Cardiac muscle cell (in vitro differentiated cells and primary cell): ENCODE measurements at places on chromosomes 16 and 17. TPM values are rescaled to one million over a fixed set of nuclear protein-coding genes. Genes with fewer than 3 reads are reported as not detected.

DNA sequence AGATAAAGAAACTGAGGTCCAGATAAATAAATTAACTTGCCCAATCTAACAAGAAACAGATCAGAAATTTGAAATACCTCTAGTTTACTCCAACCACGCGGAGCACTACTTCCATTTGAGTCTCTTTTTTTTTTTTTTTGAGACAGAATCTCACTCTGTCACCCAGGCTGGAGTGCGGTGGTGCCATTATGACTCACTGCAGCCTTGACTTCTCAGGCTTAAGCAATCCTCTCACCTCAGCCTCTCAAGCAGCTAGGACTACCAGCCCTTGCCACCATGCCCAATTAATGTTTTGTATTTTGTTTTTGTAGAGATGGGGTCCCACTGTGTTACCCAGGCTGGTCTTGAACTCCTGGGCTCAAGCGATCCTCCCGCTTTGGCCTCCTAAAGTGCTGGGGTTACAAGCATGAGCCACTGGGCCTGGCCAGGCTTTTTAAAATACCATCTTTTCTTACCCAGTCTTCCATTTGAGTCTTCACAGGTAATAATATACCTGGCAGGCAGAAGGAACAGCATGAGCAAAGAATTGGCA, 3.3 kb upstream of the NACA2 start:
- no peaks in the 10 kb centered on the region for H3K27me3 ChIP-seq
- H3K27ac ChIP-seq: no peak overlapping the region
- H3K4me3 ChIP-seq: no peak overlapping the region
- no peaks in the 10 kb centered on the region for H3K4me1 ChIP-seq

- H3K4me1 ChIP-seq: peaks cover 9% of the 10 kb centered on the region
- H3K36me3 ChIP-seq: no peaks in the 10 kb centered on the region
- H3K27me3 ChIP-seq: no peaks in the 10 kb centered on the region
- no peak overlapping the region for H3K4me3 ChIP-seq
- no peak overlapping the region for H3K27ac ChIP-seq
Observed at GRCh38 chr17:12659500-12659899, 6.2 kb upstream of the MYOCD start.

DNA sequence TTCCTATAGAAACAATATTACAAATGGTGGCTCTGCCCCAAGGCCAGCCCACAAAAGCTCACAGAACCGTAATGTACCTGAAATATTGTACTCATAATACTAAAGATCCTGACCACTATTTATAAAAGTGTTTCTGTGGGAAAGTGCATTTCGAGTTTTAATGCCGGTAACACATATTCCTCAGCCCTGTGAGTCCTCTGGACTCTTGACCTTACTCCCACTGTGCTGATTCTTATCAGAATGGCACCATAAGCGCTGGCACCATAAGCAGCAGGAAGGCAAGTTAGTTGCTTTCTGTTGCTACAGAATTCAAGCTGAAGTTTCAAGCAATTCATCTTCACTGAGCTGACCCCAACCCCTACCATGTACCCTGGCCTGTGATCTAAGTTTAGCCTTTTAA, 36.4 kb upstream of the MED13 start:
- no peak overlapping the region for H3K4me3 ChIP-seq
- peaks cover 7% of the 10 kb centered on the region for H3K4me1 ChIP-seq
- DNase-seq: no peak
- H3K27me3 ChIP-seq: no peaks in the 10 kb centered on the region

DNA sequence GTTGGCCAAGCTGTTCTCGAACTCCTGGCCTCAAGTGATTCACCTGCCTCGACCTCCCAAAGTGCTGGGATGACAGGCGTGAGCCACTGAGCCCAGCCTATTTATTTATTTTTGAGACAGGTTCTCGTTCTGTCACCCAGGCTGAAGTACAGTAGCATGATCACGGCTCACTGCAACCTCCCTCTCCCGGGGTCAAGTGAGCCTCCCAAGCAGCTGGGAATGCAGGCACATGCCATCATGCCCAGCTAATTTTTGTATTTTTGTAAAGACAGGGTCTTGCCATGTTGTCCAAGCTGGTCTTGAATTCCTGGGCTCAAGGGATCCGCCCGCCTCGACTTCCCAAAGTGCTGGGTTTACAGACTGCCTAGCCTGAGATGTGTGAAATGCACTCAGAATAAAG, 10.2 kb upstream of the SEC14L1 start:
- no peaks in the 10 kb centered on the region for H3K27me3 ChIP-seq
- no peaks in the 10 kb centered on the region for H3K4me1 ChIP-seq
- no peak overlapping the region for H3K27ac ChIP-seq
- no peaks in the 10 kb centered on the region for H3K36me3 ChIP-seq
- no peak for DNase-seq

HAS3 gene
- 0.03 and 0.46 TPM in 2 replicates for total RNA-seq

PIRT gene
- not detected in 2 replicates for total RNA-seq

DNA sequence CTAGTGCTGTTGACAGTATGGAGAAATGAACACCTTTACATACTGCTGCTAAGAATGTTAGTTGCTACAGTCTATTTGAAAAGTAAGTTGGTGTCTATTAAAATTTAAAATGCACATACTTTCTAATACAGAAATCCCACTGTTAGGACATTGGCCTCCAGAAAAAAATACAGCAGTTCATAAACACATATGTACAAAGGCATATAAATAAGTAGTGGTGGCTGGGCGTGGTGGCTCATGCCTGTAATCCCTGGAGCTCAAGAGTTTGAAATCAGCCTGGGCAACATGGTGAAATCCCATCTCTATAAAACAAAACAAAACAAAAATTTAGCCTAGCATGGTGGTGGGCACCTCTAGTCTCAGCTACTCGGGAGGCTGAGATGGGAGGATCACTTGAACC, 13.1 kb downstream of the DCAF7 start:
- H3K27ac ChIP-seq: no peak overlapping the region
- no peaks in the 10 kb centered on the region for H3K27me3 ChIP-seq
- H3K36me3 ChIP-seq: no peaks in the 10 kb centered on the region
- H3K4me1 ChIP-seq: no peaks in the 10 kb centered on the region
- no peak for DNase-seq

GRCh38 chr17:66764506-66764905, 70.4 kb upstream of the CACNG5 start:
- H3K36me3 ChIP-seq: no peaks in the 10 kb centered on the region
- H3K4me3 ChIP-seq: no peak overlapping the region
- no peak overlapping the region for H3K27ac ChIP-seq
- H3K4me1 ChIP-seq: no peaks in the 10 kb centered on the region
- no peaks in the 10 kb centered on the region for H3K27me3 ChIP-seq

TEX19 gene
- 0.28 and 0.51 TPM in 2 replicates for total RNA-seq

C17orf78 gene
- not detected in 2 replicates for total RNA-seq

- no peak for DNase-seq
- no peak overlapping the region for H3K27ac ChIP-seq
- H3K27me3 ChIP-seq: no peaks in the 10 kb centered on the region
- H3K36me3 ChIP-seq: no peaks in the 10 kb centered on the region
Observed at GRCh38 chr17:38338053-38338452, 5.7 kb downstream of the GPR179 start.

NFATC2IP gene
- total RNA-seq: 32.9 and 71.6 TPM in 2 replicates

SDK2 gene
- 36.8 and 46.8 TPM in 2 replicates for total RNA-seq

- H3K27ac ChIP-seq: no peak overlapping the region
- H3K4me1 ChIP-seq: no peaks in the 10 kb centered on the region
- no peak overlapping the region for H3K4me3 ChIP-seq
- H3K36me3 ChIP-seq: no peaks in the 10 kb centered on the region
Observed at GRCh38 chr16:28898942-28899341, 20.7 kb downstream of the ATP2A1 start.

DNA sequence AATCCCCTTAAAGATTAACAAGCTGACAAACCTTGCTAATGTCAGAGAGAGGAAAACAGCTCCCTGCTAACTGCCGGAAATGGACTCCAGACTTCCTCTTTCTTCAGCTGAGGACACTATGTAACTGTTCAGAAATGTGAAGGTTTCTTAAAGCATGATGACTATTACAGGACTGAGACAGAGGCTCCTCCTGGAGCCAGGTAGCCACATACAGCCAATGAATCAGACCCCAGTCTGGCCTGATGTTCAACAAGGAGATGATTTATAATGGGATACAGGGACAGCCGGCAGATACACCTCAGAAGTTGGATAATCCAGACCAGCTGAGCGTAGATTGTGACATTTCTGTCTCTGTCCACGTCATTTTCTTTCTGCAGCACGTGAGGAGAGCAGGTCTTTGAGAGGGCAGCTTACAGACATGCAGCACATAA, 216.2 kb downstream of the HS3ST3A1 start:
- H3K4me3 ChIP-seq: no peak overlapping the region
- H3K4me1 ChIP-seq: peaks cover 11% of the 10 kb centered on the region

SLC39A11 gene
- total RNA-seq: 10.8 and 11.7 TPM in 2 replicates

DNA sequence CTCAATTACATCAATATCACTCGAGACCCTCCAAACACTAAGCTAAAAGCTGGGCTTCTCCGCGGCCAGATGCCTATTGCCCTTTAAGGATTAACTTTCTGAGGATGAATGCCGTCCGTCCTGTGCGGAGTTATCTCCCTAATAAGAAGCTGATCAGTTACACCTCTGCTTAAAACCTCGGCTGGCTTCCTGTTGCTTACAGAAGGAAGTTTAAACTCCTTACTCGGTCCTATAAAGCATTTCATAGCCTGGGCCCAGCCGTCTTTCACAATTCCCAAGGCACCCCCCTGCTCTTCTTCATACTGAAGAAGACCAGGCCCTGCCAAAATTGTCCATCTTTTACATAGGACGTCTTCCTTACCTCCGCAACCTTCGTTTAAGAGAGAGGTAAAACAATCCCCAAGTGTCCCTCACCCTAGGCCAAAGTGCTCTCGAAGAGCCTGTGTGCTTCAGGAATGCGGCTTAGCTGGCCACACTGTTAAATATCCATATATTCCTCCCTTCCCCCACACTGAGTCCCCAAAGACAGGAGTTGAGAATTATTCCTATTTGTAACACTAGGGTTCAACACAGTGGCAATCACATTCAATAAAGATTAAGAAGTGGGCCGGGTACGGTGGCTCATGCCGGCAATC, 112.6 kb upstream of the IRX5 start:
- no peak overlapping the region for H3K4me3 ChIP-seq
- no peak for DNase-seq
- H3K27me3 ChIP-seq: no peaks in the 10 kb centered on the region
- peak overlapping the region; percentile 3 for H3K27ac ChIP-seq
- H3K36me3 ChIP-seq: no peaks in the 10 kb centered on the region

GRCh38 chr16:67632415-67633172, 12.3 kb upstream of the CARMIL2 start:
- H3K4me3 ChIP-seq: no peak overlapping the region
- DNase-seq: peak; percentile 78
- peaks cover 70% of the 10 kb centered on the region for H3K36me3 ChIP-seq
- H3K27ac ChIP-seq: no peak overlapping the region
- H3K27me3 ChIP-seq: no peaks in the 10 kb centered on the region

DNA sequence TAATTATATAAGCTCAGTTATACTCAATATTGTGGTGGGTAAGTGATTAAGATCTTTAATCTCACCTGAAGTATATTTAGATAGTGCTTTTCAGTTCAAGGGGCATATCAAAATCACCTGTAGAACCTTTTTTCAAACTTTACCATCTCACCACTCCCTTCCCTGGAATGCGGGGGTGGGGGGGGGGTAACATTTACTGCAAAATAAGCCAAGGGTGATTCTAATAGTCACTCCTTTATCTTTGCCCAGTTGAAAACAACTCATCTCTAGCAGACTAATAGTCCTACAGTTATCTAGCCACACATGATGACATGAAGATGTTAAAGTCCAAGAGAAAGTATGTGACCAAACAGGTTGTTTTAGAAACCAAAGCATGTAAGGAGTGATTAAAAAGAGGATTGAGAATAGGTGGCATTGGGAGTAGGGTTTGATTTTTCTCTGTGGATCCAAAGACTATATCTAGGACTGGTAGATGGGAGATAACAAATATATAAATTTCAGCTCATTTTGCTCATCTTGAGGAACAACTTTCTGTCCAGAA, 21.5 kb downstream of the LPCAT2 start:
- no peaks in the 10 kb centered on the region for H3K36me3 ChIP-seq
- no peak overlapping the region for H3K4me3 ChIP-seq
- no peak for DNase-seq
- H3K27ac ChIP-seq: no peak overlapping the region
- no peaks in the 10 kb centered on the region for H3K4me1 ChIP-seq
- H3K27me3 ChIP-seq: no peaks in the 10 kb centered on the region

DNA sequence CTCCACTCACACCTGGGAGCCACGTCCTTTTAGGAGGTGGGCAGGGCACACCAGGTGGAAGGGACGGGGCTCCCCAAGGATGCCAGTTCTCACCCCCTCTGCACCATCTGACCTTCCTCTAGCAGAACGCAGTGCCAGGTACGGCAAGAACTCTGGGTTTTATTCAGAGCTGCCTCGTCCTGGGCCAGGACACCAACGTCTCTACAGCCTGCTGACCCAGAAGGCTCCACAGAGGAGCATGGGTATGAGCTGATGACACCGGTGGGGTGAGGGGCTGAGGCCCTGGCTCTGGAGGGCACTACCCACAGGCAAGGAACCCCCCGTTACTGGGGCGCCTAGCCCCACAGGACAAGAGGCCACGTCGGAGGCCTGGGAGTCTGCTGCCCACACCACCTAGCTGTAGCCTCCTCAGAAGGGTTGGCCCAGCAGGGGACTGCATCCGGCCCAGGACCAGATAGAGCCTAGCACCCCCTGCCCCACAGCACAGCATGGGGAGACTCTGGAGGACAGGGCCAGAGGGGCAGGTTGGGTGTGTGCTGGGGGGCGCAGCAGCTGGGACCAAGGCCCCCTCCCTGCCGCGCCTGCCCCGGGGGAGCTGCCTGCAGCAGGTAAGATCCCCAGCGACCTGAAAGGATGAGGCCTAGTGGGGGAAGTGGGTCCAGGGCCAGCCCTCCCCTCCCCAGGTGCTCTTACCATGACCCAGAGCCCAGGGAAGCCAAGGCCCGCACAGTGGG, 13.9 kb downstream of the BCAR1 start:
- H3K4me3 ChIP-seq: no peak overlapping the region
- DNase-seq: no peak
- H3K27ac ChIP-seq: peak overlapping the region; percentile 95
- H3K27me3 ChIP-seq: no peaks in the 10 kb centered on the region
- peaks cover 20% of the 10 kb centered on the region for H3K4me1 ChIP-seq

DNA sequence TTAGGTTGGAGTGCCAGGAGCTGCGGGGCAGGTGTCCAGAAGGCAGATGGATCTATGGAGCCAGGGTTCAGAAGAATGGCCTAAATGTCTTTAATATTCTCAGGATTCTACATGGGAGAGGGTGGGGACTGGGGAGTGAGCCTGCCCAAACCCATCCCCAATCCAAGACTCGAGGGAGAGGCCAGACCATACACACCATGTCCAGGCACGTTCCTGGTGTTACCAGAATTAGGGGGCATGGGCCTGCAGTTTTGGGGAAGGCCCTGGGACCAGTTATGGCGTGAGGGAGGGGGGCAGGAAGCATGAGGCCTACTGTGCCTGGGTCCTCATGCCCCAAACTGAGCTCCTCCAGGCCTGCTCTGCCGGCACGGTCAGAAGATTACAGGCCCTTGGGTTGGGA, 1.9 kb downstream of the TAX1BP3 start:
- no peaks in the 10 kb centered on the region for H3K27me3 ChIP-seq
- H3K27ac ChIP-seq: peak overlapping the region; percentile 97
- H3K4me3 ChIP-seq: peak overlapping the region; percentile 78
- peaks cover 12% of the 10 kb centered on the region for H3K4me1 ChIP-seq

KRTAP1-1 gene
- not detected in 2 replicates for total RNA-seq

CCL3 gene
- total RNA-seq: not detected in 2 replicates
